ENCODE measurements at places on chromosomes 6 and 20.

- no peak for DNase-seq
Measured at GRCh38 chr20:10249048-10249770, 30.6 kb downstream of the SNAP25 start.

- no peak for DNase-seq
Measured at GRCh38 chr20:56098981-56099500, 93.7 kb upstream of the CBLN4 start.

- DNase-seq = no peak
Measured at GRCh38 chr6:158387036-158387435, 74.8 kb downstream of the TULP4 start.

GRCh38 chr20:45911486-45912343 is at the start of gene PLTP:
Gene PLTP (minus strand): TSS chr20:45912155. CDS start chr20:45911452, 703 bp downstream.
- no peak for DNase-seq

DNA sequence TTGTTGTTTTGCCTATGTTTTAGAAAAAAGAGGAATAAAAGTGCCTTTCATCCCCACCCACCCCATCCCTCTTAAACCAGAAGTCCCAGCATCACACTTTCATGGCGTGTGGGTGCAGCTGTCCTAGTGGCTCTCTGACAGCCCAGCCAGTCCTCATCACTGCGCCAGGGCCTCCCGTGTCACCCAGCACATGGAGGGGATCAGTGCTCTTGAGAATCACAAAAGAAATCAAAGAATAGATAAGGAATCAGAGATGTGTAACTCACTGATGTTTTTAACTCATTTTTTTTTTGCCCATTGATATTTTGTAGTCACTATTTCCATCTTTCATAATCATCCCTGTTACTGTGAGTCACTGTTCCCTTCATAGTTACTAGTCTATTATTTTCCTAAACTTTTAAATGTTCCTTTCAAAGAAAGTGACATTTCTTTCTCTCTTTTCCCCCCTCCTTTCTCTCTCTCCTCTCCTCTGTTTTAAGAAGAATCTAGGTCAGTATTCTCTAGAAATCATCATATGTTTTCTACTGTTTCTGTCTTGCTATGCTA is 78.6 kb downstream of the AIG1 start:
- no peak for DNase-seq

DNA sequence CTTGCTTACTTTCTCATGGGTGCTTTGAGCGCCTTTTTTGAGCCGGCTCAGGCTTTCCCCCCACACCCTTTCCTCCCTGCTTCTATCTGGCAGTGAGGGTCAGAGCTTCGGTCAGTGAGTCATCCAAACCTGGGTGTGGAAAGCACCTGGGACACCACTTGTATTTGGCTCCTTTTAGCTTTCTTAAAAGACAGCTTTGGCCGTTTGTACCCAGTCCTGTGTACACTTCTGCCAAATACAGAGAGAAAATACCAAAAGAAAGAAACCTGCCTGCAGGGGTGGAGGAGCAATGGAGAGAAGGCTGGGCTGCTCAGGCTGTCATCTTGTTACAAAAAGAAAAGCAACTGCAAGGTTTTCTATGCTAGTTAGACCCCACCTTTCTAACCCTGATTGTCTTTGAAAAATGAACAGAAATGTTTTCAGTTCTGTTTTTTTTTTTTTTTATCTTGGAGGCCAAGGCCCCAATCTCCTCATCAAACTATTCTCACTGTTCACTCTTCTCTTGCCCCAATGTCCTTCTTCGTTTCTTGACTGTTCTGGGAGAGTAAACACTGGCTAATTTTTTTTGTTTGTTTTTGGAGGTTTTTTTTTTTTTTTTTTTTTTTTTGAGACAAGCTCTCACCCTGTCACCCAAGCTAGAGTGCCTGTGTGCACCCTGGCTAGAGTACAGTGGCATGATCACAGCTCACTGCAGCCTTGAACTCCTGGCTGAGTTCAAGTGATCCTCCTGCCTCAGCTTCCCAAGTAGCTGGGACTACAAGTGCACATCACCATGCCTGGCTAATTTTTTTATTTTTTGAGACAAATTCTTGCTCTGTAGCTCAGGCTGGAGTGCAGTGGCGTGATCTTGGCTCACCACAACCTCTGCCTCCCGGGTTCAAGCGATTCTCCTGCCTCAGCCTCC is 76.4 kb downstream of the SSR1 start:
- no peak for DNase-seq

- no peak for DNase-seq
Measured at GRCh38 chr6:83047065-83047754, 18.4 kb downstream of the UBE3D start.

DNA sequence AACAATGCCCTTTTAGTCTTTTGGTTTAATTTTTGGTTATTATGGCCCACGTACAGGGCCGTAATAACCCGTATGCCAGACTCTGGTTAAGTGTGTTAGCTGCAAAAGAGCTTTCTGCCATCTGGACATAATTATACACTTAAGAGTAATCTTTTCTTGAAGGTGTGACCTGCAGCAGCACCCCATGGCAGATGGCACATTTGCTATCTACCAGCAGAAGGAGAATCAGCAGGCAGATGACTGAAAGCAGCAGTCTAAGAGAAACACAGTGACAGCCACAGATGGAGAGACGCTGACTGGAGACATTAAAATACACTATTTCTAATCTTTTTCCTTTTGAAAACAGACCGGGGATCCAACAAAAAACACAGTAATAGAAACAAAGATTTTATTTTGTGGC is 18.7 kb downstream of the ASF1A start:
- DNase-seq = no peak

DNA sequence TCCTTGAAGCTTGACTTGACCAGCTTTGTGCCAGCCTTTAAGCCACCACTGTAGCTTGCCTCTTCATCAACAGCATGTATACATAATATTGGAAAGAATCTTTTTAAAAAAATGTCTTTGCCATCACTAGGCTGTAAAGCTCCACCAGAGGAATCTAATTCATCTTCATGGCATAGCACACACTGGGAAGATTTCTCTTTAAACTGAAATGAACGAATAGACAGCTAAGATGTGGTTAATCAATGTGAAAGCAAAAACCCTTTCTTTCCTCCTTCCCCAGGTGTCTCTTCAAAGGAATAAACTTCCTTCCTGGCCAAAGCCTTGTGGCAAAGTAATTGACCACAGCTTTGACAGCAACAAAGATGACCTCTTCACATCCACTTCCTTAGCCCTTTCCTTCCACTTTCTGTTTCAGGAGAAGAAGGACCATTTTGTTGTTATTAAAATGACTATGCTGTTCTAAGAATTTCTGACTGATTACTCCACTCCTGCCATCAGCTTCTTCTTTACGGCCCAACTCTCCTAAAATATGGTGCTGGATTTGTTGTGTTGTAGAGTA is 428.7 kb upstream of the SOX4 start:
- no peak for DNase-seq

DNA sequence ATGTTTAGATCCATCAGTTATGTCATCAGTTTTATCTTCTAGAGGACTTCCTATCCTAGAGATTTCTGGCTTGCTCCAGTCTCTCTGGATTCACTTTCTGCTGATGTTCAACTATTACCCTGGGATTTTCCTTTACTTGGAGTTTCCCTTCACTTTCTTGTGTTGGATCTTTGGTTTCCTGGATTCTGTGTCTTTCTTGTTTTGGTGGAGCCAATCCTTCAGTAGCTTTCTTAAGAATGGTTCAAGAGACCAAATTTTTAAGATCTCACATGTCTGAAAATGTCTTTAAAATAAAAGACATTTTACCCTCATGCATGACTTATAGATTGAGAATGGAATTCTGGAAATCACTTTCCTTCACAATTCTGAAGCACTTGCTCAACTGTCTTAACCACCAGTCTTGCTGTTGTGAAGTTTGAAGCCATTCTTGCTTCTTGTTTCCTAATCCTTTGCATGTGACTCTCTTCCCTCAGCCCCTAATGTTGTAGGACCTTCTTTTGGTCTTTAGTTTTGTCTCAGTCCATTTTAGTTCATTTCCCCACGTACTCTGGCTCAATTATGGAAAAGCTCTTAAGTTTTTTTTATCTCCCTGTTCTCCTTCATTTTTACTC is 87.9 kb downstream of the ARID1B start:
- no peak for DNase-seq

All from GM04504 (cell line).